ENCODE measurements at places on chromosomes 1 and 21.

DNA sequence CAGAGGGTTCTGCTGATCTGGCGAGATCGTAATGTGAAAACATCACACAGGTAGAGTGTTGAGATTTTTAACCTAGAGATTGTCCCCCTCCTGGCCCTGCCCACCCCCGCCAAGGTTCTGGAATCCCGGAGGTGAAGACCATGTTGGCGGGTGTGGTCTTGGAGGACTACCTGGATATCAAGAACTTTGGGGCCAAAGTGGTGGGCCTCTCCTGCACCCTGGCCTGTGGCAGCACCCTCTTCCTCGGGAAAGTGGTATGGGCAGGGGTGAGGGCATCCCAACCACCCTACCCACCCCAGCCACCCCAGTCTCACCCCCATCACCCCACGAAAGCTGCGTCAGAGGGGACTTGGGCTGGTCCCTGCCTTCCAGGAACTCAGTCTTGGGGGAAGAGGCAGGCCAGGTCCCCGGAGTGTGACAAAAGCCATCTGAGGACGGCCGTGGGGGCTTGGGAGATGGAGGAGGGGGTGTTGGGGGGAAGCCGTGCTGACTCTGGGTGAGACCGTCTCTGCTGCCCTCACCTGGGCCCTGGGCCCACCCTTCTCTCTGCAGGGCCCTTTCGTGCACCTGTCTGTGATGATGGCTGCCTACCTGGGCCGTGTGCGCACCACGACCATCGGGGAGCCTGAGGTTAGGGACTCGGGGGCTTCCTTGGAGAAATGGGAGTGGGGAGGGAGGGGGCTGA, 4.4 kb downstream of the CLCNKB start:
- DNase-seq, result no peak

DNA sequence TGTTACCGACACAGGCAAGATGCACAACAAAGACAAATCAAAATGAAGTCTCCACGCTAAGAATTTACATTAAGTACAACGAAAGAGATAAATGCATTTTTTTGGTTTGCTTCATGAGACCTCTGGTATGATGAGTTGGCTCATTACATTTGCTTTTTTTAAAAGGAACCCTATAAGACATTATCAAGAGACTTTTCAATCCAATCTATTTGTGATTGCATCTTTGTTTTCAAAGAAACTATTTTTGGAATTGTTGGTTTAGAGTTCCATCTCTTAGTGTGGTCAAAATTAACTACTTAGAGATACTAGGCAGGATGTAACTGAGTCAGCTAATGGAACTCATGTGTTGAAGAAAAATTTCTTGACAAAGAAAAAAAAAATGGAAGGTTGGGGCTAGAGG, 200.1 kb downstream of the ZC3H11B start:
- no peak for DNase-seq

DNA sequence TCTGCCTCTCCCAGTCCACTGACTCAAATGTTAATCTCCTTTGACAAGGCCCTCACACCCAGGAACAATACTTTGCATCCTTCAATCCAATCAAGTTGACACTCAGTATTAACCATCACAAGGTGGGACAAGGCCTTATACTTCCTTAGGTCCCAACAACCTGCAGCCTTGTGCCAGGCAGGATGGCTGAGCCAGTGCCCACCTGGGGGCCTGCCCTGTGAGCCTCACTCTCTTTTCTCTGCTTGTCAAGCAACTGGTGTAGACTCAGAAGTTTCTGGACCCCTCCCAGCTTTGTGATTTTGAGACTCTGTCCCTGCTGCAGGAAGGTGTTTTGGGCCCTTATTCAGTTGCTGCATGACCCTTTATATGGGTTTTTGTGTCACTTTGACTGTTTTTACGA, 310.0 kb upstream of the C1orf174 start:
- DNase-seq, result peak; percentile 36

- DNase-seq, result no peak
Measured at GRCh38 chr1:72281637-72282270, 585 bp downstream of the NEGR1 start.

GRCh38 chr1:48887796-48888195, 111.1 kb upstream of the BEND5 start:
- no peak for DNase-seq

GRCh38 chr1:245512980-245513578, 358.3 kb downstream of the KIF26B start:
- peak; percentile 24 for DNase-seq

- no peak for DNase-seq
Measured at GRCh38 chr1:46026531-46026930, 105.9 kb downstream of the PIK3R3 start.

GRCh38 chr1:26361605-26362122, 7.7 kb upstream of the CRYBG2 start:
- DNase-seq, result no peak

DNA sequence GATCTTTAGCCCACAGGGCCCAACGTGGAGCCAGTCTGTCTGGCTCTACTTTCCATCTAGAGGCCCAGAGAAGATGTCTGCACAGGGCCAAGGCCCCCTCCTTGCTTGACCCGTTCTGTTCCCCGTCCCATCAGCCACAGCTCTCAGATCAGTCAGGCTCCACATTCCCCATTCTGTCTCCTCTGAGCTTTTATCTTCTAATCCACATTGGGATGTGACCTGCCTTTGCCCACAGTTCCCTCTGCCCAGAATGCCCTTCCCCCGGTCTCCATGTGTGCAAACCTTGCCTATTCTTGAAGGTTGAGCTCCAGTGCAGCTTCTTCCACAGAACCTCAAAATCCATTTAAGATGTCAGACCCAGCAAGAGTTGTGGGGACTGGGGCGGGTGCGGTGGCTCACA, 53.3 kb upstream of the WASF2 start:
- DNase-seq, result no peak

GRCh38 chr1:246641394-246641793, 75.1 kb downstream of the CNST start:
- DNase-seq, result no peak

DNA sequence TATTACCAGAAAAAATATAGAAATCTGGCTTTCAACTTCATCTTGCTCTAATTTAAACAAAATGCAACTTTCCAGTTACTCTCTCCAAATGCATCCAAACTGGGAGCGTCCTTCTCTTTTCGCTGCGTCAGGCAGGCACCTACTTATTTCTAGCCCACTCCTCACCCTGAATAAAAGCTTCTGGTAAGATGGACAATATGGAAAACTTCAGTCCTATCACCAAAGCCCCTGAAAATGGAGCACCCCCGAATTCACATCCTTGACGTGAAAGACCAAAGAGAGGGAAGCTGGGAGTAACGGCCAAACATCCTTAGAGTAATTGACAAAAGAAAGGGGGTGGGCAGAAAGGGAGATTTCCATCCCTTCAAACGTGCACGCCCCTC, 5.5 kb upstream of the PROX1 start:
- DNase-seq, result peak; percentile 69

GRCh38 chr1:73106931-73107330, 824.6 kb upstream of the NEGR1 start:
- no peak for DNase-seq

DNA sequence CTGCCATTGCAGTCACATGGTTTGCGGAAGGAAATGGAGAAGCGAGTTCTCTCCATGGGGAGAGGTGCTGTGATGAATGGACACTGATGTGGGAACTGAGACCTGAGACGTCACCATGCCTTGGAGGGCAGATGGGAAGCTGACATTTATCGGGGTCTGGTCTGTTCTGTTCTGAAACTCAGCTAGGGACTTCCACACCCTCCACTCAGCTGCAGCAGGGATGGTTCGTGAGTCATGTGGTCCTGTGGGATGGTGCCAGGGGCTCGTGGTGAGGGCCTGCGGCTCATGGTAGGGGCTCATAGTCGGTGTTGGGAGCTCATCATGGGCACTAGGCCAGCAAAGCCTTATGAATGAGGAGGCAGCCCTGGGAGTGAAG, 6.1 kb downstream of the GPR137B start:
- no peak for DNase-seq

DNA sequence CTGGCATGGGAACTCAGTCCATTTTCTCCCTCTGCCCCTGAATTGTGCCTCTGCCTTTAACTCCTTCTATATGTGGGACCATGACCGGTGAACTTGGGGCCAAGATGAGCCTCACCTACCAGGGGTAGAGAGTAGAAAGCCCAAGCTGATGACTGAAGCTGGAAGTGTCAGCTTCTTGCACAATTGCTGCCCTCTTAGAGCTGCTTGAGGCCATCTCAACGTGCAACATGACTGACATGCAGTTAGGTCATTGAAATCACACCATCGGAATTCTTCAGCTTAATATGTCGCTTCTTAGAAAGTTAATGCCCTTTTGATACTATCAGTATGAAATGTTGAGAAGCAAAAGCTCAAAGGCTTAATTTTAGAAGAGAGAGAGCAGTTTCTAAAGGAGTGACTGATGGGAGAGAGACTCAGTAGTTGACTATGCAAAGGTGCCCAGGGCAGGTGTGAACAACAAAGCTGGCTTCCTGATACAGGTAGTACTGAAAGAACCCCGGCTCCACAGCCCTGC, 89.4 kb upstream of the UBE2U start:
- no peak for DNase-seq

DNA sequence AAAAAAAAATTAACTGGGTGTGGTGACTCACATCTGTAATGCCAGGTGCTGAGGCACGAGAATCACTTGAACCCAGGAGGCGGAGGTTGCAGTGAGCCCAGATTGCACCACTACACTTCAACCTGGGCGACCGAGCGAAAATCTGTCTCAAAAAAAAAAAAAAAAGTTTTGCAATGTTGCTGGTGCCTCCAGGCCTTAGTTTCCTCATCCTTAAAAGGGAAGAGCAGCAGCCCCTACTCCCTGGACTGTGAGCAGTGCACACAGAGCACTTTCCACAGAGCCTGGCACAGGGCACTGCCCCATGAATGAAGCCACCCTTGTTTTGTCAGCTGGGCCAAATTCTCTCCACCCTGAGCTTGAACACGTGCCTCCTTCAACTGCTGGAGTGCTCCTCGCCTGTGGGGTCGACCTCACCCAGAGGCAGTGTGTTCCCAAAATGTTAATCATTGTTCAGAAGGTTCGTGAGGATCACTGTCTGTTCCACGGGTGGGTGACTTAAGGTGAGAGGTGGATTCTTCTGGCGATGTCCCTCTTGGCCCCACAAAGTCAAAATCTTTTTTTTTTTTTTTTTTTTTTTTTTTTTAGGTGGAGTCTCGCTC, 152.1 kb upstream of the TMEM51 start:
- no peak for DNase-seq

GRCh38 chr1:219999821-220000220, 46.5 kb downstream of the EPRS1 start:
- DNase-seq, result no peak

DNA sequence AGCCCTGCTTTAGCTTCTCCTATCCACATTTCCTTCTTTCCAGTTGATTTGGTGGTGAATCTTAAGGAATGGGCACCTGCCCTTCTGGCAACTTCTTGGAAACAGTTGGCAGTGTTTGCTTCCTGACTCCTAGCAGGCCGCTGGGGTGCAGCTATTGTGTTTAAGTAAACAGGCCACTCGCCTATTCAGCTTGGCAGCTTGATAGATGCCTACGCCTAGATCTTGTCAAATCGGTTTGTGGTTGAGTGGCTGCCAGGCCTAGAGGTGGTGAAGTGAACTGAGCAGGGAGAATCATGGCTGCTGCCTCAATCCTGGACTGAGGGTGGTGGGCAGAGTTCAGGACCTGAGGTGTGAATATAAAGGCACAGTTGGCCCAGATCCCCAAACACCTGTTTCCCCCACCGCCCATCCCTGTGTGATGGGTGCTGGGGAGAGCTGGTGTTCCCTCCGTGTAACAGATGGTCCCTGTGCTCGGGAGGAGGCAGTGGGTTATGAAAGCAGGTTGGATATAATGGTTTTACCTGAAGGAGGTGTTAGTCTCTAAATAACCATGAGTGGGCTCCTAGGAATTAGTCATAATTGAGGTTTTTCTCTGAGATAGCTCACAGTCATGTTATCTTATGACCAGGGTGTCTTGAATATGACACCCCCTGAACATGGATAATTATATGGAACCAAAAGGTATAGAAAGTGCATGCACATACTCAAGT, 940 bp upstream of the PLA2G2C start:
- DNase-seq, result no peak

DNA sequence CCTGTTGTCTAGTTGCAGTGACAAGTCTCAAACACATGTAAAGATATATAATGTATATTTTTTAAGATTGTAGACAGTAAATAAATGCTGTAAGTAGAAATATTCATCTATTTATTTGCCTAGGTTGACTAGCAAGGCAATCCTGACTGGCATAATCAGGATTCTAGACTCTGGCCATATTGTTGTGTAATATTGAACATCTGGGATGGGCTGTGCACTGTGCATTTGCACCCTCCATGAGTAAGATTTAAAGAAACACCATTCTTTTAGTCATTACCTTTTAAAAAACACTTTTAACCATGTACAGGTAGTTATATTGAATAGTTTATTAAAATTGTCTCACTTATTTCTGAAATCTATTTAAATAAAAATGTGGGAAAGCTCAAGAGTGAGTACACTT, 32.4 kb downstream of the RASAL2 start:
- DNase-seq, result no peak

DNA sequence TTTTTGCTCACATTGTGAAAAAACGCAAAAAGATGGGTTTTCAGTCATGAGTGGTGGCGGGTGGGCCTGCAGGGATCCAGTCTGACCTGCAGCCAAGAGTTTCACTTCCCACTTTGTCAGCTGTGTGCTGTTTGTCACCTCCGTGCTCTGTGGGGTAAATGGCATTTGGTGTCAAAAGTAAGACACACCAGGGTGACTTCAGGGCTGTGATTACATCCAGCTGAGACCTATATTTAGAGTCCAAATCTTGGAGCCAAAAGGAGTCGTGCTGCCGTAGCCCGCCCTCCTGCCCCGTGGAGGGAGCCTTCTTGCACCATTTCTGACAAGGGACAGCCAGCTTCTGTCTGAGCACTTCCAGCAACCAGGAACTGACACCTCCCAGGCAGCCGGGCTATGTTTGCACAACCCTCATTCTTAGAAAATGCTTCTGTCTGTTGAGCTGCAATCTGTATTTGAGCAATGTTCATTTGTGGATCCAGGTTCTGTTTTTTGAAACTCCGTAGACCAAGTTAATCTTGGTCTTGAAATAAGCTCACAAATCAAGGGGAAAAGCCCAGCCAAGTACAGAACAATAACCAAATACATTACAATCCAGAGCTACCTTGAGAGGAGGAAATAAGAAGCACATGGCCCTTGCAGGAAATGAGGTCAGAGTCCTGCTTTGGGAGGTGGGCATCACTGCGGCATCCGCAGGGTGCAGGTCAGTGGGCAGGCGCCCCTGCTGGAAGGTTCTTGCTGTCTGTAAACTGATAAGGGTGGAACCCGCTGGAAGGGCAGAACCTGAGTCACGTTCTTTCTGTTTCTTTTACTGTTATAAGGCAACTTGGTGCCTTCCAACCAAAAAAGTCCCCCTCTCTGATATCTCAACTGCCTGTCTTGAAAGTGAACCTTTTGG, 14.4 kb downstream of the ABCG1 start:
- DNase-seq, result peak; percentile 58

Measured in eye (tissue), 1 donor.